SK-N-SH treated with all-trans-retinoic acid at 6 μM for 48 hours (cell line): ENCODE measurements at places on chromosomes 2 and 18.
A peak's percentile ranks its signal among the peaks of the same experiment; 100 is the strongest.

DNA sequence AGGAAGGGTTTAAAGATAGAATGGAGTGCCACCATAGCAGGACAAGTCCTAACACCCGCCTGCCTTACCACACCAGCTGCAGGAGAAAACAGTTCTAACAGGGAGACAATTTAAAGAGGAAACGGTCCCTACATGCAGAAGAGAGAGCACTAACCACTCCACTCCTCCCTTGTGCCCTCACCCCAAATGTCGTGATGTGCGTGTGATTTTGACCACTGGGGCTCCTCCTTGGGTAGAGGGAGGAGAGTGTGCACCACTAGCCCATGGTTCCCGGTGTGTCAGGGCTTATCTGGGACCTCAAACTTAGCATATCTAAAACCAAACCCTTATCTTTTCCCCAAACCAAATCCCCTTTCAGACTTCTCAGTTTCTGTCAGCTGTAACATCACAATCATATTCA lies 105.5 kb upstream of the CCDC68 start:
- no peak for ATAC-seq

DNA sequence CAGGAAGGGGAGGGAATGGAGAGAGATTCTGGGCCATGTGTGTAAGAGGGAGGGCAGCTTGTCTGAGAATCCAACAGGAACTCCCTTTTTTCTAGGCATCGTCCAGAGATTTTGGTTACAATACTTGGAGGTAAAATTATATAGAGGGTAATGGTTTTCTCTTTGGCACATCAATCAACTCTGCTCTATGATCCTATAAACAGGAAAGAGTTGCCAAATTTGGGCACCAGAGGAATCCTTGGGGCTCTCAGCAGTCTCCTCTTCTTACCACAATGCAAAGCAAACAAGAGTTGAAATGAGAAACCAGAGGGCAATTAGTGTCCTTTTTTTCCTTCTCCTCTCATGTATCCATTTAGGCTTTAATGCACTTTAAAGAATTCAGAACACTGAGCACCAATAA lies 243.4 kb downstream of the SLC8A1 start:
- no peak for ATAC-seq

GRCh38 chr18:58201268-58201667 lies 157.2 kb downstream of the NEDD4L start:
- no peak for ATAC-seq

DNA sequence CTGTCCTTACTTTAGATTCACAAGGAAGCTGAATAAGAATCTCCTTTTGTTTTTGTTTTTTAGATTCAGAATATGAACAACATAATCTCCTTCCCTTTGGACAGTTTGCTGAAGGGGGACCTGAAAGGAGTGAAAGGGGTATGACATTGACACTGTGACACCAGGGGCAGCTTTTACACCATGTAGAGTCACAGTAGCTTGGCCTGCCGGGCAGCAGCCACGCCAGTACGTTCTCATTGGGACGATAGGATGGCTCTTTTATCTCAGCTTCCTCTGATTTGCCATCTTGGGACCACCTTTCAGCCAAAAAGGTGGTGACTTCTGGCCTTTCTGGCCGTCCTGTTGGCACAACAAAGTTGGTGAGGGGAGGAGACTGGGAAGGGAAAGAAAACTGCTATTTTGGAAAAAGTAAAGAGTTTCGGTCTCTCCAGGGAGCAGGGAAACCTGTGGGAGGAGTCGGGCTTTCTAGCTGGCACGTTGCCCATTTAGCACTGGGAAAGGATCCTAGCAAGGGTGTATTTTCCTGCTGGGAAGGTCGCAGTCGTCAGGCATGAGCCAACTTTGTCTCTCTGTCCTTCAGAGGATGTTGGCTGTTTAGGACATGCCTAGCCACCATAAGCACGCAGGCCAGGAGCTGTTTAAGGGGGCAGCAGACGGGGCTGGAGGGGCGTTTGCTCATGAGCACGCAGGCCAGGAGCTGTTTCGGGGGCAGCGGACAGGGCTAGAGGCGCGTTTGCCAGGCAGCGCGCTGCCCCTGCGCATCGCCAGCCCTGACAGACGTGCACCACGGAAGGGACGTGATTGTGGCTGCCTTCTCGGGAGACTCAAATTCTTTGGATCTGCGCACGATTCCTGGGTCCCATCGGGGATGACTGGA lies 104.6 kb downstream of the ITGB1BP1 start:
- ATAC-seq: no peak

- ATAC-seq: no peak
These were observed 2.4 kb upstream of the HOXD8 start for GRCh38 chr2:176126929-176127773.

DNA sequence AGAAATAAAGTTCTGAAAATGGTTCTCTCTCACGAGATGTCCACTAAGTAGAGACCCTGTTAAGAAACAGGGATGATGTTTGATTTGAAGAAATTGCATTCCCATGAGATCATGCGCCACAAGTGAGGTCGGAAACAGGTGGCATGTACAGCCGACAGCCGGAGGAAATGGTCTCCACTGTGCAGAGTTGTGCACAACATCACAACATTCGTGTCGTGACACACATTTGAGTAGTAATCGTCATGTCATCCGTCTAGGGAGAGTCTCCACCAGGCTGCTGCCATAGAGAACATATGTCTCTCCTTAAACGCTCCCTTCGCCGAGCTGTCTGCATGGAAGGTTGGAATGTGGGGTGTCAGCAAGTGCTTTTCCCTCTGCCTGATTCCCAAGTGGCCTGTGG lies 84.7 kb downstream of the ASAP2 start:
- no peak for ATAC-seq

GRCh38 chr18:31101183-31102024 lies 817 bp downstream of the DSC2 start:
- no peak for ATAC-seq

GRCh38 chr2:219387306-219388120 lies at the start of gene DNPEP:
Gene DNPEP (minus strand): TSS chr2:219387912. CDS start chr2:219387794, 118 bp downstream.
- peak; percentile 82 for ATAC-seq

GRCh38 chr18:59724103-59724502 lies 26.9 kb upstream of the CCBE1 start:
- ATAC-seq: no peak

DNA sequence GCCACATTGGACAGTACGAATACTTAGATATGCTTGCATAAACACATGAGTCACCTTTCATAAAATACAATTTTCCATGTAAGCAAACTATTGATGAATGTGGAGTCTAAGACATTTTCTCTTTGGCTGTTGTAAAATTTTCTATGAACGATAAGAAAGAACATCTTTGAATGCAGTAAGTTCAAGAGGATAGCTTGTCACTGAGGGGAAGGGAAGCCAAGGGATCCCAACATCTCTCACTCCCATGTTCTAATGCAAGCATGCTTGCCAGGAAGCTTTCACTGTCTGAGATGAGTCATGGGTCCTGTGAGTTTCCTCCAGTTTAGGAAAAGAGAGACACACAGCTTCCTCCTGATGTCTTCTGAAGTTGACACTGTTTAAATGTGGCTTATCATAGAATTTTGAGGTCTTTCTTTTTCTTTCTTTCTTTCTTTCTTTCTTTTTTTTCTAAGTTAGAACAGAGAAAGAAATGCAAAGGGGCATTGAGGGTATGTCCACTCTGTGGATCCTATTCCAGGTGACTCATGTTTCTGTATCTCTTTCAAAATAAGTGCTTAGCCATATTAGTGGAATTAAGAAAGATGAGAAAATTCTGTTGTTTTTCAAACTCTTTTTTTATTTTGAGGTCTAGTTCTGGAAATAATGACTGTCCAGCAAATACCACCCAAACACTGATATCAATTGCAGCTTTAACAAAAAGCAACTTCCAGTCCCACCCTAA lies 146.6 kb downstream of the RDH14 start:
- peak; percentile 94 for ATAC-seq

- ATAC-seq: no peak
These were observed 7.3 kb upstream of the LMAN2L start for GRCh38 chr2:96747061-96747617.

DNA sequence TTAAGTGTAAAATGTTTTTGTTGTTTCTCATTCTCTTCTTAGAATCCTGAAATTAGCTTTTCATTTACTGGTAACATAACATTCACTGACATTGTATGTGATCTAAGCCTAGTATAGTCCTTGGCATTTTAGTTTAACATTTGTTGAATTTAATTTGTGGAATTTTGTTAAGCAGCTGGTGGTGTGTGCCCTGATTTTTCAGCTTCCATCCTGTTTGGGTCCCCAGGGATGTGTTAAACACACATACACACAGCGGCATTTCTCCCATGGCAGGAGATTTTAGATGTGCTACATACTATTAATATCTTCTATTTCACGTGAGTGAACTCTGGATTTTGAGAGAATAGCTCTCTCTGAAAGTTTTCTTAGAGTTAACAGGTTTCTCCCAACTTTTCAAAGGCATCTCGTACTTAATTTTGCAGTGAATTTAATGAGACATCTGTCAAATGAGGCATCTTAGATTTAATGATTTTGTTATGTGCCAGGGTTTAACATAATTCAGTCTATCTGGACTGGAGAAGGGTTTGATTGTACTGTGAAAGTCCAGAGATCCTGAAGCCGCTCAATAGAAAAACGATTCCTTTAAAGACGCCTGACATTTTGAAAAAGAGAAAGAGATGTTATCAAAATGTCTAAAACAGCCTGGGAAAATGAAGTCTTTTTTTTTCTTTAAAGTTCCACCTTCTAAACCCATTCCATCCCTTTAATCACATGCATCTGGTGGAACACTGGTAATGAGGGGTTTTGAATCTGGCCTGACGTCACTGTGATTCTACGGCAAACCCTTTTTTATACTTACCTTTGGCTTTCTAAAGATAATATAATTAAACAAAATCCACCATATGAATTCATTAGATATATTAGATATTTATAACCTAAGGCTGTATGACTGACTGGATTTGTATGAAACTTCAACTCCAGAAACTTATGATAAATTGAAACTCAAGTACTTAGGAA lies 6.8 kb downstream of the PHLPP1 start:
- no peak for ATAC-seq

GRCh38 chr2:26978061-26978596 lies 7.7 kb downstream of the MAPRE3 start:
- ATAC-seq: no peak

DNA sequence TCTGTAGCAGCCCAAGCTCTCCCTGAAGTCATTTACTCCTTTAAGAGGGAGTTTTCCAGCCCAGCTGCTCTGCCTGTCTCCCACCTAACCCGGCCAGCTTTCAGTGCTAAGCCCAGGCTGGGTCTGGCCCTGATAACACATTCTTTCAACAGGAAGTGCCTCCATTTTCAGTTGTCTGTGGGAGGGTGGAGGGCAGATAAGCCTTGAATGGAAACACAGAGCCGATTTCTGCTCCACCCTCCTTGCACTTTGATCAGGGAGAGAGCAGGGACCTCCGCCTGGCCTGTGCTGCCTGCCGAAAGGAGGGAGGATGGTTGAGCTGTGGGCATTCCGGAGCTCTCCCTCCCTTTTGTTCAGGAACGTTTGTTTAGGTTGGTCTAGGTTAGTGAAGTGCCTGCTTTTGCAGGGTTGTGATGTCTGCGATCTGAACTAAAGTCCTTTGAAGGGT lies 24.8 kb downstream of the GATA6 start:
- no peak for ATAC-seq

GRCh38 chr2:191846515-191847476 lies at the start of gene CAVIN2:
Gene CAVIN2 (minus strand): TSS chr2:191847088. CDS start chr2:191846925, 163 bp downstream.
- peak; percentile 90 for ATAC-seq

- no peak for ATAC-seq
These were observed 30.5 kb upstream of the MAP3K20 start for GRCh38 chr2:173045181-173045580.

DNA sequence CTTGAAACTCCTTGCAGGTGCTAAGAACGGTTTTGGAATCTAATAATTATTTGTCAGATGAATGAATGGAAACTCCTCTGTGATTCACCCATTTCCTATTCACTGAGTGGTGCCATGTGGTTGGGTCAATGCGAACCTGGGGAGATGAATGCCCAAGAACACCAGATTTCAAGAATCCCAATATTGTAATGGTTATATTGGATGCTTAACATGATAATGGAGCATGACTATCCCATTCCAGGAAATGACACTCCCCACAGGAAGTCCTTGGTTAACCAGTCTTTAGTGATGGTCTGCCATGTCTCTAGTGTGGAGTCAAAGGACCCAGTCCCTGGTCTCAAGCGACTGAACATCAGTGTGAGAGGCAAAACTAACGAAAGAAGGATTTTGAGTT lies 67.9 kb upstream of the ST3GAL5 start:
- no peak for ATAC-seq
